ENCODE measurements at places on chromosomes 3 and 15.

DNA sequence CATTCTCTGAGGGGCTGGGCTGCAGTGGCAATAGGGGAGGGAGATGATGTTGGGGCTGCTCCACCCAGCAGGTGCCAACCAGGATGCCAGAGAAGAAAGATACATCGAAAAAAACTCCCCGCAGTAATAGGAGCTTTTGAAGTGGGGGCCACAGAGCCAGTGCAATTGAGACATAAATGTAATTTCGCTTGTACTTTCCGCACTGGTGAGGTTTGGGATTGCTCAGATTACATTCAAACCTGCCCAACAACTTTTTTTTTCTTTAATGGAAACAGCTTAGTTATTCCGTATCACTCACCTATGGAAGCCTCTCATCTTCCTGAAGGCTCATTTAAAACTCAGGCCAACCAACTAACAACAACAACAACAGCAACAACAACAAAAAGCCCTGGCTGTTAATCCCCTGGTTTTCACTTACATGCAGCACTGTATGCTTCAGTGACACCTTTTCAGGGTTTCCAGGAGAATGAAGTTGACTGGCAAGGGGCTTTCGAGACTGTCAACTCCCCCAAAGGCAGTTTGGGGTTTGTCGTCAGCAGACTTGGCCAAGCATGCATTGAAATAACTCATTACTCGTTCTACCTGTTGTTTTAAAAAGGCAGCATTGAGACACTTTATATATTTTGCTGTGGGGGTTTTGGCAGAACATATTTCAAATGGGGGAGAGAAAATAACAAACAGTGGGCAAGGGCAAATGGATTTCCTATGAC is 163.8 kb downstream of the EBLN2 start:
- no peak for DNase-seq

DNA sequence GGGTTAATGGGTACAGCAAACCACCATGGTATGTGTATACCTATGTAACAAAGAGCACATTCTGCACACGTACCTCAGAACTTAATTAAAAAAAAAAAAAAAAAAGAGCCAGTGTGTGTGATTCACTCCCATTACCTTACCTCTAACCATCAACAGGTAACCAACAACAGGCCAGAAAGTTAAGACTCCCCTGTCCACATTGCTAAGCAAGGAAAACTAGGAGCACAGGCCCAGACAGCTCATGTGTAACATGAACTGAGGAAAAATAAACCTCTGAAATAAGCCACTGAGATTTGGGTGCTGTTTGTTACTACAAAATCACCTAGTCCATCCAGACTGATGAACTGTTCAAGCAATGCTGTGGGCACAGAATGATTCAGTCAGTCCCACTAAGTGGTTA is 6.0 kb downstream of the KATNBL1 start:
- DNase-seq: no peak

GRCh38 chr3:65995030-65995429 is 43.7 kb downstream of the MAGI1 start:
- DNase-seq: no peak

DNA sequence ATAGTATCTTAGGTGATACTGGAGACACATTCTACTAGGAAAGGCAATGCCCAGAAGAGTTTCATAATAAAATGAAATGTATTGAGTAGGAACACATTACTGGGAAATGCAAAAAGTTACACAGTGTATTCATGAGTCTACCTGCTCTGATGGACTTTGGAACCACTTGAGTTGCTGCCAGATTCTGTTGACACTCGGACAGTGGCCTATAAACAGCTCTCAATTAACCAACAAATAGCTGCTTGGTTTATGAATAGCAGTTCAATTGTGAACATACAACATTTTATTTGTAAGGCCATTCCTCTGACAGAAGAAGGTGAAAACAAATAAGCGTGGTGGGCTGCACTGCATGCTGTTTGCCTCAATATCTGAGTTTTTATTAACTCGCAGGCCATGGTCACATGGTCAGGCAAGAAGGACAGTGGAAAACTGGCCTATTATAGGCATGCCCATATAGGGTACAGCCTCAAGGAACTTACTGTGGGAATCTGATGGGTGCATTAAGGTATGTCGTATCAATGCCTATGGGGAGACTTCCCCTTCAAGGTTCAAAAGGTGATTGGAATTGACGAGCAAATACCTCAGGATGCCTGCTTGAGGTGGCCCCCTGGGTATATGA is 66.2 kb downstream of the C3orf80 start:
- no peak for DNase-seq

DNA sequence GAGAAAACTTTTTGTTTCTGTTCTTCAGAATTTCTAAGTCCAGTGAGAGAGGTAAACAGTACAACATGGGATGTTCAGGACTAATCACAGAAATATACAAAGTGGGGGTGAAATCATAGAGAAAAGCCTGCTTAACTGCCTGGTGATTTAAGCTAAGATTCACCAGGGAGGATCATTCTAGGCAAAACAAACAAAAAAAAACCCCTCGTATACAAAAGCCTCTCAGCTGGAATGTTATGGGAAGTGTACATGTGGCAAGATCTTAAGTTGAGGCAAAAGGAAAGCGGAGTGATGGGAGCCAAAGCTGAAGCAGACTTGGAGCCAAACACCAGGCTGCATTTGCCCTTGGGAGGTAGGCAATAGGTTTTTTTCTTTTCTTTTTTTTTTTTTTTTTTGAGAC is 40.0 kb upstream of the TJP1 start:
- DNase-seq: no peak

GRCh38 chr15:47119349-47119748 is 598.0 kb upstream of the SEMA6D start:
- no peak for DNase-seq

- no peak for DNase-seq
Measured at GRCh38 chr15:34786206-34786605, 9.1 kb downstream of the ACTC1 start.

DNA sequence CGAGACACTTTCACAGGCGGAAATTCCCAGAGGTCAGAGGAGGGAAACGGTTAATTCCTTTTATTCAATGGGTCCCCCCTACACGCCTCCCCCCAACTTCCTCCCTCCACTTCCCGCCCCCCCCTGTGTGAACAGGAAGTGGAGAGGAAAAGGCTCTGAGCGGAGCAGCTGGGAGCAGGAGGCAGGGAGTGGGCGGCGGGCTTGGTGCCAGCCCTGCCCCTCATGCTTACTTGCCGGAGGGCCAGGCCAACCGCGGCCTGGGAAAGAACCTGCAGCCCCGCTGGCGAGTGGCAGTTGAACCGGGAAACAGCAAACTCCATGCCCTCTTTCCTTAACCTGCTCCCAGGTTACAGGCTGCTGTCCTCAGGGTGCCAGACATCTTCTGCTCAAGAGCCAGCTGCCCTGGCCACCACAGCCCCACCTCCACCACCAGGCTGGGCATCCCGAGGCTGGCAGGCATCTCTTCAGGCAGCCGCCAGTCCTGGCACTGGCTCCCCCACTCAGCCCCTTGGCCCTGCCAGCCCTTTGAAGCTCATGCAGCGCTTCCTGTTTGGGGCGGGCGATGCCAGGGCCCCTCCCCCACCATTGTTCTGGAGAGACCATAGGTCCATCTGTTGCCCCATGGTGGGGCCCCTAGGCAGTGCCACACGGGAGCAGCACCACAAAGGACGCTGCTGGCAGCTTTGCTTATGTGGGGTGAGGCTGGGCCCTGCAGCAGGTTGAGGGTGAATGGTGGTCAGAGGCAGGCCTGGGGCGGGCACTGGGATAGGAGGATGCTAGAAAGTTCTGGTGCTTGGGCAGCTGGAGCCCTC is 12.9 kb downstream of the VPS18 start:
- no peak for DNase-seq

DNA sequence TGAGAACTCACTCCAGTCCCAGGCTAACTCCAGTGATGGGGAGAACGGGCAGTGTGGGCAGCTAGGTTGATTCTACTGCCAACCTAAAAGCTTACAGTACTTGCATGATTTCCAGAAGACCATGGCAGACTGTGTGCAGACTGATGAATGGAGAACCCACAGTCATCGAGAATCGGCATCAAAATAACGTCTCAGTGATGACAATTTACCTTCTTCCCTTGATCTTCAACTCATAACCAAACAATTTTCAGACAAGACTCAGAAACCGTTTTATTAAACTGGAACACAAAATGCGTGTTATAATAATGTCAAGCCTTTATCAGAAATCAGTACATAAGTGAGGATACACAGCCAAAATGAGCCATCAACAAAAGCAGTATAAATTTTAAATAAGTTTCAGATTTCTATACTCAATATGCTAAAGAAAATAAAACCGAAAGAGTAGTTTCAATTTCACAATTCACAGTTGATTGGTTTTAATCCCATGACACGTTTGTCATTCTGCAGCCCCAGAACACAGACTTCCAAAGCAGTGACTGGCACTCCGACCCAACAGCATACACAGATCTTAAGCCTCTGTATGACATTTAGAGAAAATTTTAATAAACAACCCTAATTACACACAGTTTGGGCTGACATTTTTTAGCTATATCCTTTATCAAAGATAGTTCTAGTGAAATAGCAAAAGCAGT is 54.5 kb downstream of the ZMAT3 start:
- DNase-seq: no peak

GRCh38 chr3:117645561-117646242 is 936.1 kb downstream of the TUSC7 start:
- no peak for DNase-seq

GRCh38 chr3:48845170-48845569 is 2.5 kb downstream of the PRKAR2A start:
- DNase-seq: no peak

- no peak for DNase-seq
Measured at GRCh38 chr3:53250881-53251605, 4.8 kb downstream of the TKT start.

- DNase-seq: no peak
Measured at GRCh38 chr3:187565701-187566100, 104.5 kb downstream of the SST start.

- DNase-seq: no peak
Measured at GRCh38 chr15:96359616-96360521, 29.4 kb downstream of the NR2F2 start.

DNA sequence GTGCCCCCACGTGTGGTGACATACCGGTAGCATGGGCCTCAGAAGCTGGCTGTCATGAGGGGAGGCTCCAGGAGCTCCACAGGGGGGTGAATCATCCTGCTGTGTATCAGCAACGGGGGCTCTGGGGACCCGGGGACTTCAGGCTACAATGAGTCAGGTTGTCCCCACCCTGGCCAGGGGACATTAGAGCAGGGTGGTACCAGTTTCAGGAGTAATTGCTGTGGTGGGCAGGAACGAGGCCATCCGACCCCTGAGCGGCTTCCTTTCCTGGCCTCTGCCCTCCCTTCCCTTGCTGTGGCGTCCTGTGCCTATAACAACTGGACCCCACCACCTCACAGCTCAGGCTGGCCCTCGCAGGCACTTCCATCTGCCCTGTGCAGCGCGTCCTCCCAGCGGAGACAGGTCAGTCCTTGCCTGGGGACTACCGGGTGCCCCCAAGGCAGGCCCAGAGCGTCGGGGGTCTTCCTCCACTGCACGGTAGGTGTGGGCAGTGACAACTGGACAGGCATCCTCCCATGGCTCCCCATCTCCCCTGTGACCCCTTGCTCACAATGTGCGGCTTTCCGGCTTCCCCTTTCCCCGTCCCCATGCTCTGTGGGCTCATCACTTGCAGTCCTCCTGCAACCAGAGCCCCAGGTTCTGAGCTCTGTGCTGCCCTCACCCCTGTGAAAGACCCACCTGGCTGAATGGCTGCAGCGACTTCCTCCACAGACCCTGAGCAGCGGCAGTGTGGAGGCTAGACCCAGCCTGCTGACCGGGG is 57.0 kb downstream of the KLF15 start:
- DNase-seq: no peak

DNA sequence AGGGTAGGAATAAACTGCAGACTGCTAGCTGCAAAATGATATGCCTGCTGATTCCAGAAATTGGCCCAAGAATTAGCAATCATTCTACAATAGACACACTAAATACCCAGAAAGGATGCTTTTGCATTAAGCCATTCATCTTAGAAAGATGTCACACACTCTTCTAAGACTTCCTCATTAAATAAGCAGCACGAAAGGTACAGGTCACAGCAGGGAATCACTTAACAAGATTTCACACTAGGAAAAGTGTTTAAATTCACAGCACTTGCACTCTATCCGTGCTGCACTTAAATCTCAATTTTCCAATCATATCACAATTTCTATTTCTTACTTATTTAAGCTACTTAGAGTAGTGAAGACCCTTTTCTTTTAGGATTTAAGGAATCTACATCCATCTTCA is 372.8 kb upstream of the CBLB start:
- DNase-seq: no peak

DNA sequence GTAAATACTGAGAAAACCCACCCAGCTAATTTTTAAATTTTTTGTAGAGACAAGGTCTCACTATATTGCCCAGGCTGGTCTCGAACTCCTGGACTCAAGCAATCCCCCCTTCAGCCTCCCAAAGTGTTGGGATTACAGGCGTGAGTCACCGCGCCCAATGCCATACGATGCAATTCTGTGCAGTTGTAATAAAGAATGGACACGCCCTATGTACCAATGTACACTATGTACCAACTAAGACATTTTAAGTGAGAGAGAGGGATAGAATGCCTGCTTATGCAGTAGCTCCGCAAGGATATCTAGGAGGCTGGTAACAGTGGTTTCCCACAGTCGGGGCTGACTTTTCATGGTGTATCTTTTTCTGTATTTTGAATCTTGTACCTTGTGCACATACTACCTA is 14.6 kb downstream of the ZNF710 start:
- no peak for DNase-seq

DNA sequence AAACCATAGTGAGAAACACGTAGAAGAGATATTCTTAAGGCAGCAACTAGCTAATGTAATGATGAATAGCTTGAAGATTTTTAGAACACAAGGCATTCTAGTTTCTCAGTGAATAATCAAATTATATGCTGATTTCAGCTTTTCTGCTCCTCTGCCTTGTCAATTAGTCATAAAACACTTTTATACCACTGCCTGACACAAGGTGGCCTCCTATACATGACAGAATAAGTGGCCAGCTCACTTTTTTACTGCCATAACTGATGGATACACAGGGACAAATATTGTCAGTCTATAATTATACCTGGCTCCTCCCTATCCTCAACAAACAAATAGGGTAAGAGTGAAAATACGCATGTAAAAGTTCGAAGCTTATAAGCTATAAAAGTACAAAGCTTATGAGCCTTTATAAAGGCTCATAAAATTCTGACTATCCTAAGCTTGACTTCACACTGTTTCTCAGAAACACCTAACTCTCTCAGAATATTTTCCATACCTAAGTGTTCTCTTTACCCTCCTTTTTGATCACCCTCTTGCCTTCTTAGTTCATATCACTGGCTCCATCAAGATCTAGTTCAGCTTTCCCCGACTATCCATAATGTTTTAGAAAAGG is 81.6 kb downstream of the HERC1 start:
- DNase-seq: no peak

GRCh38 chr15:27828746-27829145 is 270.4 kb downstream of the OCA2 start:
- DNase-seq: no peak

- DNase-seq: no peak
Measured at GRCh38 chr3:18795078-18795477, 353.2 kb upstream of the KCNH8 start.

GRCh38 chr3:46892285-46893145 is 15.0 kb downstream of the PTH1R start:
- peak; percentile 34 for DNase-seq

- DNase-seq: no peak
Measured at GRCh38 chr3:72414481-72415016, 433.7 kb downstream of the SHQ1 start.

- no peak for DNase-seq
Measured at GRCh38 chr3:5343459-5343858, 156.0 kb downstream of the EDEM1 start.

GRCh38 chr15:74616366-74616939 is 817 bp downstream of the CLK3 start:
- DNase-seq: peak; percentile 64

GRCh38 chr3:31536497-31536896 is 3.8 kb downstream of the STT3B start:
- DNase-seq: no peak

GRCh38 chr3:111238885-111239284 is 167.3 kb downstream of the NECTIN3 start:
- DNase-seq: no peak
